ENCODE measurements at places on chromosomes 2 and 18.

GRCh38 chr2:54704688-54705605 is 18.5 kb upstream of the EML6 start:
- DNase-seq = no peak

DNA sequence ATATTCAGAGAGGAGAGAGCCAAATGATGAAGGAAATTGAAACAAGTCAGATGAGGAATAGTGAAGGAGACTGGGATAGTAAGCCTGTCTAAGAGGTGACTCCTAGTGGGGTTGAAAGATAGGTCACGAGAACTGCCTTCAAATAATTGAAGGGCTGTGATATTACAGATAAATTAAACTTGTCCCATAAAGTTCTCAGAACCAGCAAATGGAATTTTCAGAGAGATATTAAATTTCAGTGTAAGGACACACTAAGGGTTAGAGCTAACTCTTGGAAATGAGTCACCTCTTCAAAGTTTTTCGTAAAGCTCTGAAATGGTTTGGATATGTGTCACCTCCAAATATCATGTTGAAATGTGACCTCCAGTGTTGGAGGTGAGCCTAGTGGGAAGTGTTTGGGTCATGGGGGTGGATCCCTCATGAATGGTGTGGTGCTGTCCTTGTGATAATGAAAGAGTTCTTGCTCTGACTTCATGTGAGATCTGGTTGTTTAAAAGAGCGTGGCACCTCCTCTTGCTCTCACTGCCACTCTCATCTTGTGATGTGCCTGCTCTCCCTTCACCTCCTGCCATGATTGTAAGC is 87.3 kb downstream of the BABAM2 start:
- no peak for DNase-seq

DNA sequence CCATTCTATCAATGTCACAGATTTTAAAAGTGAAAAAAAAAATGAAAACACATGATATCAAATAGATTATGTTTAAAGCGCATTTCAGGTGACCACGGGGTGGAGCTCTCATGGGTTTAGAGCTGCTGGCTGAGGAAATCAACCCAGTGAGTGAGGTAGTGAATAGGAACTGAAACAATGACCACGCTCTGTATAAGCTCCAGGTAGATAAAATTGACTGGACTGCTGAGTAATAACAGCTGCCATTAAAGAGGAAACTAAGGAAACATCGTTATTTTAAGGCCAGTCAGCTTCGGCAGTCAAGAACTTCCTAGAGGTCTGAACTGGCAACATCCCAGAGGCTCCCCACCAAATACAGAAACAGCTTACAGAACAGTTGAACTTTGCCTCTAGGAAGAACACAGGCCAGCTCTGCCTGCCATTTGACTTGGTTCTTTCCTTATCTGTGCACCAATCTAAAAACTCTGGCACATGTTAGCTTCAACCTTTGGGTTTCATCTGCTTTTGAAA is 185.9 kb downstream of the PDE1A start:
- DNase-seq = no peak

DNA sequence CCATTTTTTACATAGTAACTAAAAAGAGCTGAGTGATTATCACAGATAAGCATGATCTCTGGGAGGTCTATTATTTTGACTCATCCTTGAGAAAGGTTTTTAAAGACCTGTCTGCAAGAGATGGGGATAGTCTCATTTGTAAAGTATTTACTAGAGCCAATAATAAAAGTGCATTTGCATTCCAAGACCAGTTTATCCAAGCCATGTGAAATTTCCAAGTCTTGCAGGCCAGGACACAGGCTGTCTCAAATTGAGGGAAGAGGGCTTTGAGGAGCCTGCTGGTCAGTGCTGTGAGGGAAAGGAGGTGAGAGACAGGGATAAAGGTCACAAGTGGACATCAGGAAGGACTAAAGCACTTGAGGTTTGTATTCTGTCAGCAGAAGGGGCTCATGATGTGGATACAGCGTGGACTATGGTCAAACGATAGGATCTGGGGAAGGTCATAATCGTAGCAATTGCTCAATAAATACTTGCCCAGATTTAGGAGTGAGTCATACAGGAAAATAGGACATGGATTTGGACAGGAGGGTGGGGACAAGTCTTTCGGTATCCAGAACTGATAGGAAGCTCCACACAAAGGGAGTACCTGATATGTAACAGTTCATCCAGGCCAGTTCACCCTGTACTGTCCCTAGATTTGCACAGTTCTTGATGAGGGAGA is 6.6 kb upstream of the CDH2 start:
- no peak for DNase-seq

DNA sequence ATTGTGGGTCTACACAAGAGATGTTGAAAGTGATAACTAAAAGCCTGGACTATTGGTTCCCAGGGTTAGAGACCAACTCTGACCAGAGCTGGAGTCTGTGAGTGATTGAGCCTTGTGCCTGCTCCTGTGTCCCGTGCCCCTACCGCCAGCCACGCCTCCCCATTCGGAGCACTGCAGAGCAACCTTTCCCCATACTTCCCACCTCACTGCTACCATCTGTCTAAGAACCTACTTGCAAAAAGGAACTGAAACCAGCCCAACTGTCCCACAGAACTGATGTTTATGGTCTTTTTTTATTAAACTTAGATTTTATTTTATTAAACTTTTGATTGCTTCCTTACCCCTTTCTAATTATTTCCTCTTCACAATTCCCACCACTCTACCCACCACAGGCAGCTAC is 300.3 kb upstream of the MGAT5 start:
- no peak for DNase-seq

DNA sequence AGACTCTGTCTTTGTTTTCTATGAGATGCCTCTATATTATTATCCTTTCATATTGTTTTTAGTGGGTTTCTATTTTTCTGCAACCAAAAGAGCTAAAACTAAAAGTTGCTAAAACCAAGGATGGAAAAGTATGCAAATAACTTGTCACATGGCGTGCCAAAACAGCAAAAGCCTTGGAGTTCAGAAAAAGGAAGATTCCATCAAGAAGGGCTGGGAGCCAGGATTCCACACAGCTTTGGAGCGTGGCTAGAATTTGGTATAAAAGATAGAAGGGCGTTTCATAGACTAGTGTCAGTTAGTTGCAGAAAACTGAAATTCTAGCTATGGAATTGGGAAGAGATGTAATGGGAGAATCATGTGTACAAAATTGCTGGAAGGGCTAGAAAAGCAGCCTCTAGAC is 4.1 kb downstream of the SCYGR1 start:
- DNase-seq = no peak

- no peak for DNase-seq
Measured at GRCh38 chr2:71832388-71832787, 315.3 kb downstream of the CYP26B1 start.

- DNase-seq = no peak
Measured at GRCh38 chr2:177905640-177906039, 166.9 kb downstream of the PDE11A start.

GRCh38 chr2:82803307-82803706 is 1655.8 kb downstream of the SUCLG1 start:
- DNase-seq = no peak

DNA sequence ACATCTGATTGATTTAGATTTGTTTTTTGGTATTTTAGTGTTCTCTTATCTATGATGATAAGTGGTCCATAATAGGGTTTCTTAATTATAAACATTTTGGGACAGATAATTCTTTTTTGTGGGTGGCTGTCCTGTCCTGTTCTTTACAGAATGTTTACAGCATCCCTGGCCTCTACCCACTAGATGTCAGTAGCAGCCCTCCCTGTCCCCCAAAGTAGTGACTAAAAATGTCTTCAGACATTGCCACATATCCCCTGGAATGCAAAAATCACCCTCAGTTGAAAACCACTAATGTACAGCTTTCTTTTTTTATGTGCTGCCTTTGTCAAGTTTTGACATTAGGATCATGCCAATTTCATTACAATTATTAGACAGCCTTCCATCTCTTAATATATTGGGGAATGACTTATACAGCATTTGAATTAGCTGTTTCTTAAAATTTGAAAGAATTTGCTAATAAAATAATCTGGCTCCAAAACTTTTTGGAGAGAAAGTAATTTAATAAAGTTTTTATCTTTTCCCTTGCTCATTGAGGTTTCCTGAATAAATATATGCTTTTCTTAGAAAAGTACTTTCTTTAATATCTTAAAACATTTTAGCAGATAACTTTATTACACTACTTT is 19.5 kb downstream of the WIPF1 start:
- peak; percentile 72 for DNase-seq

- DNase-seq = peak; percentile 29
Measured at GRCh38 chr18:76874642-76875389, 52.5 kb downstream of the ZNF236 start.

GRCh38 chr2:196729418-196729817 is 70.1 kb downstream of the GTF3C3 start:
- no peak for DNase-seq

DNA sequence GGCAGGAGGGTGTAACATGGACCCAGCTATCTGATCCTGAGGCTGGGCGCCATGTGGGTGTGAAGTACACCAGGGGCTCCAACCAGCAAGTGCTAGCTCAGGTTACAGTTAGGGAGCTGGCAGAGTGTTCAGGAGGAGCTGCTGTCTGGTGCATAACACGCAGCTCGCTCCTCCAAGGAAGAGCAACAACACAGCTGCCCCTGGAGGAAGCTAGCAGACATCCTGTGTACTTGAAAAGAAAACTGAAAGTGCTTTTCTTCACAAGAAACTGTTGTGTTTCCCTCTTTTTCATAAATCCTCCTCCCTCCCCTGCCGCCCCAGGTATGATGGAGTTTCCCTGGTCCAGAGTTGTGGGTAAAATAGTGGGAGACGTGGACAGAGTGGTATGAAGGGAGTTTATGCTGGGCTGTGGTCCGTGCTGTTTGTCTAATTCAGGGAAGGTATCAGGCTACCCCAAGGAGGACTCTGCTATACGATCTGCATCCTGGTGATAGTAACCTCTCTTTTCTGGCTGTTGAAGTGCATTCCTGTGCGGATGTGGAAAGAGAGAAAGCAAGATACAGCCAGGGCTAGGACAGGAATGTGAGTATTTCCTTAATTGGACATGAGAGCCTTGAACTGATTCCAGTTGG is 6.1 kb upstream of the LBH start:
- DNase-seq = peak; percentile 86

DNA sequence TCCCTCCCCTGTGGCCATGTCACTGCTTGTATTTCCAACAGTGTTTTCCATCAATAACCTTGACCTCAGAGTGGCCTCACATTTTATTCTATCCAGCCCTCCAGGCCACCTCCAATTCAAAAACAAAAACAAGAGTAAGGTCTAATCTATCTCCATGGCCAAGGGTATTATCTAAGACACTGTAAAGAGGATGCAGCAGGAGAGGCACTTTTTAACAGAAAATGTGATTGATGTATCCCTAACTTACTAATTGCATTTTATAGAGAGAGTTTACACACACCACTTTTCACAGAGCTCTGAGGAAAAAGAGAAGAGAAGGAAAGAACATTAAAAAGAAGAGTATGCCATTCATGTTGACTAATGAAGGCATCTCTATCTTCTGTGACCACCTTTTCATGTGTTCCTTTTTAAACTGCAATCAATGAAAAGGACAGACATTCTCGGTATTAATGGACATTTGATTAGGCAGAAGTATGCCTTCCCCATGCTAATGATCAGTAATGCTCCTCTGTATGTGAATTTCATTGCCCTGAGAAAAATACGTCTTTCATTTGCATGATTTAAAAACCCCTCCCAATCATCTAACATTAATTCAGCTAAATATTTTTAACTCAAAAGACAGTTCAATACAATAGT is 653.3 kb upstream of the POU3F3 start:
- no peak for DNase-seq

DNA sequence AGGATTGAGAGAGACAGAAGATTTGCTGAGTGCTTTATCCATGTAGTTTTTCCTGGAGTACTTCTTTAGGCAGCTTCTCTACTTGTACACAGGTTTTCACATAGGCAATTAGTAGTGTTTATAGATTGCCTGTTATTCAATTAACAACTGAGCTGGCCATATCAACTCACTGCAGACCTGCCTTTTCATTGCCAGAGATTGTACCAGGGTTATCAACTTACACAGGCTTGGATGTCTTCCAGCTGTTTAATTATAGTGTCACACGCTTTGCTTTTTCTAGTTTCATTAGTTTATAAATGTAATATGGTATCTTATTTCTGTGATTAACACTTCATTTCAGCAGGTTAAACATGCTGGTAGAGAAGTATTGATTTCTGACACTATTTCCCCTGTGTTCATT is 125.9 kb downstream of the GPD2 start:
- no peak for DNase-seq

- DNase-seq = no peak
Measured at GRCh38 chr18:23664674-23665073, 2.0 kb upstream of the ANKRD29 start.

DNA sequence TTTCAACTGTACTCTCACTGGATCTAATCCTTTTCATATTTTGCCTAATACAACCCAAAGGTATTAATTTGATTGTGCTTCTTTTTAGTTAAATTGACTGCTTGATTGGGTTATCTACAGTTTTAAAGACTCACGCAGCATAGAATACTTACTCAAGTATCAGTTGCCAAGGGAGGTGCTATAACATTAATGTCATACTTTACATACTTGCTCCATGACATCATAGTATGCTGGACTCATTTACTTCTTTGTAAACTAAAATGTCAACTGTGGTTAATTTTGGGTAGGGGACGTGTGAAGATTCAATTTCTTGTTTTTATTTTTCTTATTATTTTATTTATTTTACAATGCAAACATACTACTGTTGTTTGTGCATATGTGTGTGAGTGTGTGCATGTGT is 716.2 kb upstream of the VRK2 start:
- DNase-seq = no peak

GRCh38 chr2:203446071-203446481 is 89.0 kb downstream of the RAPH1 start:
- DNase-seq = no peak

GRCh38 chr2:33085646-33086045 is 138.9 kb downstream of the LTBP1 start:
- no peak for DNase-seq

- DNase-seq = no peak
Measured at GRCh38 chr2:45332567-45332966, 278.5 kb downstream of the SRBD1 start.

- DNase-seq = no peak
Measured at GRCh38 chr2:11022591-11023273, 111.0 kb downstream of the KCNF1 start.

GRCh38 chr2:10984418-10985135 is 72.8 kb downstream of the KCNF1 start:
- DNase-seq = no peak

DNA sequence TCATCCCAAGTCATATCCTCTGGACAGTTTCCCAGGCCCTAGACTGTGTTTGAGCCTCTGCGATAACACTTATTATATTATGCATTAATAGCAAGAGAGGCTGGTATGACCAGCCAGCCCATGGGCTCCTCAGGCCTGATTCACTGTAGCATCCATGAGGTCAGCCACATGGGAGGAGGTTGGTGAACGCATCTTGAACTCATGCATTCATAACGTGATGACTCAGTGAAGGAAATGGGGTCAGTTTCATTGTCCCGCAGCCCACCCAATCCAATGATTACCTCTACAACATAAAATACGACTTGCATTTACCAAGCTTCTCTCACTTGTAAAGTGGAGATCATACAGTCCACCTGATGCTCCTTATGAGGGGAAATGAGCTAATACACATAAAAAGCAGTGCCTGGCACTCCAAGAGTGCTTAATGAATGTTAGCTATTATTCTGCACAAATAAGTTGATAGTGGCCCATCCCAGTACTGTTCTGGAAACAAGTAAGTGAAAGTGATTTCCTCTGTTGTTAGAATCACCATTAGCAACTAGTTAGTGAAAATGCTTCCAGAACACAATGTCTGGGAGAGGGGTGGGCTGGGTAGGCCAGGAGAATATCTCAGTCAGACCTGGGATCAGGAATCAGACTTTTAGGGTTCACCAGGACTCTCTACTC is 46.1 kb upstream of the CELF4 start:
- DNase-seq = no peak

All from CD4-positive, CD25-positive, alpha-beta regulatory T cell (primary cell).